ENCODE measurements at places on chromosomes 5 and 9.
A peak's percentile ranks its signal among the peaks of the same experiment; 100 is the strongest.

DNA sequence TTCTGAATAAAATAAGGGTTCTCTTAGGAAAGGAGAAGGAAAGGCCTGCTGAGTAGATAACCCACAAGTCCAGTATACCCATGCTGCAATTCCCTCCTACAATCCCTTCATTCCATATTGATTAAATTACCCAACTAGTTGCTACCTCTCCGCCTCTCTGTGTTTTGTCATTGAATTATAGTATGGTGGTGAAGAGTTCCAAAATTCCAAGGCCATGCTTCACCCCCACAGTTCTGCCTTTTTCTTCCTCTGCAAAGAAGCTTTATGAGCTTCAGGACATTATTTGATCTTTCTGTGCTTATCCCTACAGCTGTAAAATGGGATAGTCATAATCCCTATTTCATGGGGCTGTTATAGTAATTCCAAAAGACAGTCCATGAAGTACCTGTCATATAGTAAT, 215.6 kb downstream of the ACTL7B start:
- DNase-seq, result no peak

- no peak for DNase-seq
These were observed 253.2 kb downstream of the CEMIP2 start for GRCh38 chr9:71515107-71515506.

DNA sequence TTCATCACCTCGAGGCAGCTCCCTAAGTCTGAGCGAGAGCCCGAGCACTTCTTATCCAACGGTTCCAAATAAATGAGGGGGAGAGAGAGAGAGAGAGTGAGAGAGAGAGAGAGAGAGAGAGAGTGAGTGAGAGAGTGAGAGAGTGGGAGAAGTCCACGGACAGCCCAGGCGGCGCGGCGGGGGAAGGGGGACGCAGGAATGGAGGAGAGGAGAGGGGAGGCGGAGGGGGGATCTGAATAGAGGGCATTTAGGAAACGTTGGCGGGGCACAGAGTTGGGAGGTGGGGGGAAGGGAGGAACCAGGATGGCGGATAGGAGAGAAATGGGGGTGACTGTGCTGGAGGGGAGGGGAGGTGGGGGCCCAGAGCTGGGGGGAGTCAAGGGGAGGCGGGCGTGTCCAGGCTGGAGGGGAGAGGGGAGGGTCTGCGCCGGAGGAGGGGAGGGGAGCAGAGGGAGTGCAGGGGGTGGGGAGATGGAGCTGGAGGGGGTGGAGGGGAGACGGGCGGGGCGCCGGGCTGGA, 398 bp upstream of the BASP1 start:
- DNase-seq, result peak; percentile 34

GRCh38 chr5:98099448-98100105, 673.9 kb upstream of the RGMB start:
- DNase-seq, result no peak

DNA sequence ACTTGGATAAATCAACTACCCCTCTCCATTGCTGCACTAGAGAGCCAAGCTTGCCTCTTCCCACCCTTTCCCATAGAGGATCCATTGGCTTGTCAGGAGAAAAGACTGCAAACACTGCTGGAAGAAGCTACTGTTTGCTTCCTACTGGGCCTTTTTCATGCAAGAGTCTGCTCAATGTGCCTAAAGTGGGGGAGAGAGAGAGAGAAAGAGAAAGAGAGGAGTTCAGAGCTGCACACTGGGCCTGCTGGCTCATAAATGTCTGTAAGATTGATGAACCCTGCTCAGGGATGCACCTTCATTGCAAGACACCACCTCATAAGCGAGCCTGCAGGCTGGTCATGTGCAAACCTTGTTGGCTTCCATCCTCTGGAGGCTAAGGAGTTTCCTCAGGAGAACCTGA, 269.4 kb downstream of the ZNF608 start:
- DNase-seq, result no peak

GRCh38 chr5:5780253-5780652, 357.8 kb downstream of the ICE1 start:
- no peak for DNase-seq

DNA sequence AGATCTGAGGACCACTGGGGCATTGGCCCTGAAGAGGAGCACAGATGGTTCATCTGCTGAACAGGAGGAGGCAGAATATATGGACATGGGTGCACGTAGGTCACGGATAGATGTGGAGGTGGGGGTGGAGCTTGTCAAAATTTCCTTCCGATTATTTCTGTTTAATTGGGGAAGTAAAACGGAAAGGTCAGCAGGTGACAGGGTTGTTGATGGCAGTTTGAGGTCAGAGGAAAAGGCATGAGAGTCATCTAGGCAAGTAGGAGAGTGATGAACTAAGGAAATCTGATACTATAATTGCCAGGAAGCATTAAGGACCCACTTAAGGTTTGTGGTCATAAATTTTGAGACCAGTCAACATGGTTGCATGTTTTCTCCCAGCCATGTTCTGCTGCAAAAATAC, 8.4 kb upstream of the FAM81B start:
- DNase-seq, result no peak

DNA sequence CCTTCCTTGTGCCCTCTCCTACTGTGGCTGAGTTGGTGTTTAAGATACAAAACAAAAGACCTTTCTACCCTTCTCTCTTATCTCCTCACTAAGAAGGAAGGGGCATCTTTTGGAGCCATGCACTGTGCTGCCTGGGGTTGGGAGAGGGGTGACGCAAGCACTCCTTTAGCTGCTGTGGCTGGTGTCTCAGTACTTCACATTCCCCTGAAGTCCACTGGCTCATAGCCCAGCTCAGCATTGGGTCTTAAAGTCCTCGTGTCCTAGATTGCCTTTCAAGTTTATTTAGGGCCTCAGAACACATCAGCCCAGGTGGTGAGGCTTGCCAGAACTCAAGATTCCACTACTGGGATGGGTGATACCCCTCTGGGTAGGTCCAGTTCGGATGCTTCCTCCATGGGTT, 325.9 kb upstream of the CYLC2 start:
- no peak for DNase-seq

DNA sequence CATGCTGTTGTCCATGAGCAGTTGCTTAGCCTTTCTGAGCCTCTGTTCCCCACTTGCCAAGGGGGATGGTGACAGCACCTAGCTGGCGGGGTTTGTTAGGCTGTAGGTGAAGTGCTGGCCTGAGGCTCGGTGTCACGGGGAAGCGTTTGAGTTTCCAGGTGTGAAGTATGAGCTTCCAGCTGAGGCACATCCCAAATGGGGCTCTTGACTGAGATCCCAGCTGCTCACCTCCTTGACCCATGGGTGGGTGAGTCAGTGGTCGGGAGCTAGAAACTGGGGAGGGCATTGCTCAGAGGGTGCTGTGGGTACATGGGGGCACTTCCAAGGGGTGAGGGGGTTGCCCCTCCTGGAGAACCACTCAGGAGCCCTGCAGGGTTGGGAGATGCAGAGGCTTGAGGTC, 26.4 kb upstream of the RNF130 start:
- DNase-seq, result no peak

DNA sequence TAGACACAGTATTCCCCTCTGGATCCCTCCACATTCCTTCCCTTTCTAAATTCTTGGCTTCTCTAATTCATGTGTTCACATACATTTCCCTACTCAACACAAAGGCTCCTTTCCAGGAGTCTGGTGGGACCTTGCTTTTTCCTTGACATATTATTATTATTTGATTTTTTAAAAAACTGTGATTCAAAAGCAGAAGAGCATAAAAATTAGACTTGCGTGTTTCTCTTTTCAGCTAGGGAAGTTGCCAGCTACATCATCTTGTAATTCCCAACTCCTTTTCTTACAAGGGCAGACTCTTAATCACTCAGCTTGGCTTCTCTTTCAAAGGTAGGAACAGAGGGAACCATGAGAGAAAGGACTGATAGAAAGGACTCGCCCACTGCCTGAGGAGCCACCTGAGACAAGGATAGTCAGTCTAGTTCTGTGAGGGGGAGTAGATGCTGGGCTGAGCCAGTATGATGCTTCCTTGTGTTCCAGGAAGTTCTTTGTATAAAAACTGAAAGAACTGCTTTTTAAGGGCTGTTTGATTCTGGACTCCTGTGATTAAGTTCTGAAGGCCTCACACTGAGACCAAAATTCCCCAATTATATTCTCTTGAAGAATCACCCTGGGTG, 51.0 kb upstream of the DPYSL3 start:
- DNase-seq, result no peak

GRCh38 chr5:21680641-21681040, 1172.5 kb downstream of the CDH12 start:
- no peak for DNase-seq
